GM12865 (cell line): ENCODE measurements at places on chromosomes 5 and 9.
A peak's percentile ranks its signal among the peaks of the same experiment; 100 is the strongest.

DNA sequence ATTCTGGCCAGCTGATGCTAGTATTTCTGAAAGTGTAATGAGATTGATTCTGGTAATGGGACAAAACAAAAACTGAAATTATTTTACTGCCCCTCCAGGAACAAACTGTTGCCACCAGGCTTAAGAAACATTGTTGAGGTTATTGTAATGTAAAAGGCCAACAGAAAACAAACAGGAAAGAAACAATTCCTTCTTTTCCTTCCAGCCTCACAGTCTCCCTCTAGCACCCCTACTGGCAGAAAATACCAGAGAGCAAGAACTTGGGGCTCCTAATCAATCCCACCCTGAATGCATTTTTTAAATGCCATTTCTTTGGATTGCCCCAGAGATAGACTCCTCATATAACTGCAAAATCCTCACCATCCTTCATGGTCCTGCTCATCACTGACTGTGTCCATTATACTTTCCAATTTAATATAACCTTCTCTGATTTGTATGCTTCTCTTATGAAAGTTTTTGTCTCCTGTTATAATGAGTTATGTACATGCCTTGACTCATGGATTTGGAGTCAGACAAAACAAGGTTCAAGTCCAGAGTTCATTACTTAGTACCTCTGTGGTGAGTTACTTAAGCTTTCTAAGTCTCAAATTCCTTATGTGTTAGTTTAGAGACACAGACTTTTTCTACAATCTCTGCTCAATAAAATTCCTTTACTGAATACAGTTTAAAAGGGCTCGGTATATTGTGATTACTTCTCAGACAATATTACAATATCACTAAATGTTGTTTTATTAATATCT lies 157.9 kb upstream of the FBN2 start:
- DNase-seq = no peak

GRCh38 chr5:69167493-69167855 lies 524 bp downstream of the CCNB1 start:
- DNase-seq = peak; percentile 28

DNA sequence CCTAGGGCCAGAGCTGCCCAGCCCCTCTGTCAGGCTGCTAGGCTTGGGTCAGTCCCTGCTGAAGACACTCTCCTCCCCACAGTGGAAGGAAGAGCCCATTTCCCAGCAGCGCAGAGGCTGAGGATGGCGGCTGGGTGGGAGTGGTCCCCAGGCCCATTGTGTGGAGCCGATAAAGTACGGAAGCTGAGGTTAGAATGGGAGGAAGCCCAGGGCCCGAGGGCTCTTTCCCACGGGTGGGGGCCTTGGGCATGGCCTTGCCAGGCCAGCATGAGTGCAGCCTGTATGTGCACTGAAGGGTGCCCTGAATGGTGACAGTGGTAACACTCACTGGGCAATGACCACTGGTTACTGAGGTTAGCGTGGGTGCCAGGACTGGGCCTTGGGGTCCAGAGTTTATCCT lies 125.9 kb downstream of the RGS3 start:
- DNase-seq = no peak

DNA sequence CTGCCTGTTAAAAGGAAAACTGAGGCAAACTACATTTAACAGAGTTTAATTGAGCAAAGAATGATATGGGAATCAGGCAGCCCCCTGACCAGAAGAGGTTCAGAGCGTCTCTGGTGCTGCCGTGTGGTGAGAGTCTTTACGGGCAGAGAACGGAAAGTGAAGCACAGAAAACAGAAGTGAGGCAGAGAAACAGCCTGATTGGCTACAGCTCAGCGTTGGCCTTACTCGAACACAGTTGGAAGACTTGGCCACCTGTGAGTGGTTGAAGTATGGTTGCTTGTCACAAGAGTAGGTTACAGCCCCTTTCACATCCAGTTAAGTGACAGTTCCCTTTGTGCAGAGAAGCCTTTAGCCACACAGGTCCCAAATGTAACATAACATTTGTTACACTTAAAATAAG lies 16.9 kb upstream of the FBP1 start:
- peak; percentile 88 for DNase-seq

DNA sequence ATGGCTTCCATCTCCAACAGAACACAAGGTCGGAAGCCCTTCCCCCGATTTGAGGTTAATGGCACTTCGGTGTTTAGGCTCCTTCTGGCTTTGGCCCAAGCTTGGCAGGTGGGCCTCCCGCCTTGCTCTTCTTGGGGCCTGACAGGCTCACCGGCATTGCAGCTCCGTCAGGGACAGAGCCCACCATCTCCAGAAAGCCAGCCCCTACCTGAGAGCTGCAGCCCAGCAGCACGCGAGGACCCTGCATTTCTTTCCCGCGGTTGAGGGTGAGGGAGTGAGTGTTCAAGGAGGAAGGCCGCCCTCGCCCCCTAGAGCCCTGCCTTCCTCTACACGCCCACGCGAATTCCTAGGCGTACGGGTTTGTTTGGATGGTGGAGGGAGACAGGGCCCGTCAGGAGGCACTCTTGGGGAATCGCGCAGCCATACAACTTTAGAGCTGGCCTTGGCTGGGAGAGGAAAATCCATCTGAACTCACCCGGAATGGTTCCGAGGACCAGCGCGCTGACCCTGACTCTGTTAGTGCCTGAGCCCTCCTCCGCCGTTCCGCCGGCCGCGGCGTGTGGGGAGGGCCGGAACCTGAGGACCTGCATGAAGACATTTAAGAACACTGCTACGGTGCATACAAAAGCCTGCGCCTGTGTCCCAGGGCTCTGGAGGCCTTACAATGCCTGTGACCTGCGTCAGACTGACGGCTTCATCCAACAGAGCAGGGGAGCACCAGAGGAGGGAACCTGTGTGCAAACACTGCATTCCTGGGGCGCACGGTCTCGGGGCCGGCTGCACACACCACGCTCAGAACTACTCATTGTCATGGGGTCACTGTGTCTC lies 73.8 kb downstream of the MRPL36 start:
- DNase-seq = no peak

GRCh38 chr9:134724202-134724911 lies 82.8 kb downstream of the COL5A1 start:
- DNase-seq = no peak

- DNase-seq = no peak
Observed at GRCh38 chr5:120365656-120366446, 98.2 kb upstream of the PRR16 start.

DNA sequence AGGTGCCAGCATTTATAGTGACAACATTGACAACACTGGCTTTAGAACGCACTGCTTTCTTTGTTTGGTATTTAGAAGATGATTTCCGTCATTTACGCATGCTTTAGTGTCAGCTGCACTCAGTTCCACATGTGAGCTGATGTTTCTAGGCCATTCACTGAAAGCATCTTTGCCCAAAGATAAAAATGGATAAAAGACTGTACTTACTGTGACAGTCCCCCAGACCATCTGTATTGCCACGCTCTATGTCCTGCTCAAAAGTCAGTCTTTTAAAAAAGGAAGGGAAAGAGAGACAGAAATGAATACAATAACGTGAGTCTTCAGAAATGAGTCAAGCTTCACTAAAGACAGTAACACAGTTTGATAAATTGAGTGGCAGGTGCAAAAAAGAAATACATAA lies 99.3 kb downstream of the SEMA6A start:
- DNase-seq = no peak

GRCh38 chr5:68406767-68407241 lies 191.2 kb downstream of the PIK3R1 start:
- DNase-seq = peak; percentile 69

DNA sequence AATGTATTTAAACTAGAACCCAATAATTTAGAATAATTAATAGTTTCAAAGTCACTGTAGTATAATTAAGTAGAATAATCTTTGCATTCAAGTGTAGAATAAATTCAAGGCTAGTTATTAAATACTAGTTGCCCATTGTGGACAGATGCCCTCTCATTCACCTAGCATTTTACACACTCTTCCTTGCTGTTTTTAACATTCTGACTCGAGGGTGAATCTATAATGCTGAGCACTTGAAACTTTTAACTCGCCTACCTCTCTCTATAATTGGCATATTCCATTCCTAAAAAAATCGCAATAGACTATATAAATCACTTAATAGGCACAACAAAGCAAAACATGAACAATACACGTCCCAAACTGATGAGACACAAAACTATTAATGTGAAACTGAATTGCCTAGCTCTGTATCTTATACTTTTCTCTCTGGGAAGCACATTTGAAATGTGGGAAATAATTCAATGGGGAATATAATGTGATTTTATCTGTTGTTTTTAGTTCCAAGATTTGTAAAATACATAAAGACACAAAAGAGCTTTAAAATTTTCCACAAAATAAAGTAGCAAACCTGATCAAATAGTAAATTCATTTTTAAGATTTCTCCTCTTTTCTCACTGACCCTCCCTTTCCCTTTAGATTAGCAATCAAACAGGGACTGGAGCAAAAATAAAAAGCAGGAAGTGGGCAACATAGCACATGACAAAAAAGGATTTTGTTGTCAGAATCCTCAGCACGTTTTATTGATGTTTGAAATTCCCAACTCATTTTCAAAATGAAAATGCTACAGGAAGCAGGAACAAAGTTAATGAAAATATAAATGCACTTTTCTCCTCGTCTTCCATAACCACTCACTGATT lies 295.6 kb downstream of the PDE4D start:
- DNase-seq = no peak

DNA sequence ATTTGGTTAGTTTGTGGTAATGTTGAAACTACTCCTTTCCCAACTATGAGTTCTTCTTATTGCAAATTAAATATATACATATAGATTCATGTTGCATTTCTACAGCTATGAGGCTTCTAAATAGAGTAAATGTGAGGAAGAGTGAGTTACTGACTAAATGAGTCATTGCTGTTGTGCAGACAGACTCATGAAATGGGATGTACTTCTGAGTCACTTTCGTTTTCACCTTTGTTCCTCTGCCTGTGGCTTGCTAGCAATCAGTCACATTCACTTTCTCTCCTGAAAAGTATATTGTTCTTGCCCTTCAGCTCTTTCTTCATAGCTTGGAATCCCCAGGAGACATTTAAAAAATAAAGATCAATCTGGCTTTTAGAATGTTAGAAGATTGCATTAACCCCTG lies 295.5 kb upstream of the SMC2 start:
- peak; percentile 70 for DNase-seq

GRCh38 chr5:35229076-35230037 lies 930 bp downstream of the PRLR start:
- peak; percentile 50 for DNase-seq

DNA sequence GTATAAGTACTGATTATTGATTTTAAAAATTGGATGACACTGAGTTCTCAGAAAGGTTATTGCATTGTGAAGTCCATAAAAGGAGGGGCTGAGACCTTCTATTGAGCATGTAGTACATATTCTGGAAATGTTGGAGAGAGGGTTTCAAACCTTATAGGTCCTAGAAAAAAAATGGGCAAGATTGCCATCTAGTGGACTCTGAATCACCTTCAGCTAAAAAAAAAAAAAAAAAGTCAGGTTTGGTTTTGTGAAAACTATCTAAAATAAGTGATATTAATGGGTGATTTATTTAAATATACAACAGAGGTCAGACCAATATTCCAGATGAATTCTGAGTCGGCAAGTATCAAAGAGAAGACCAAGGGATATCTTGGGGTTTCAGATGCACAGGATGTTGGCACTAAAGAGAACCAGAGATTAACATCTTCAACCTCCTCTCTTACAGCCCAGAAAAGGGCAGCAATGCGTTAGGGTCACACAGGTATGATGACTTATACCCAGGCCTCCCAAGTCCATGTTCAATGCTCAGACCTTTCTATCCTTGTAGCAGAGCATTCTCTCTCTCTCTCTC lies 109.8 kb upstream of the NMUR2 start:
- DNase-seq = peak; percentile 23

- no peak for DNase-seq
Observed at GRCh38 chr9:129071526-129072126, 9.3 kb upstream of the DOLPP1 start.

DNA sequence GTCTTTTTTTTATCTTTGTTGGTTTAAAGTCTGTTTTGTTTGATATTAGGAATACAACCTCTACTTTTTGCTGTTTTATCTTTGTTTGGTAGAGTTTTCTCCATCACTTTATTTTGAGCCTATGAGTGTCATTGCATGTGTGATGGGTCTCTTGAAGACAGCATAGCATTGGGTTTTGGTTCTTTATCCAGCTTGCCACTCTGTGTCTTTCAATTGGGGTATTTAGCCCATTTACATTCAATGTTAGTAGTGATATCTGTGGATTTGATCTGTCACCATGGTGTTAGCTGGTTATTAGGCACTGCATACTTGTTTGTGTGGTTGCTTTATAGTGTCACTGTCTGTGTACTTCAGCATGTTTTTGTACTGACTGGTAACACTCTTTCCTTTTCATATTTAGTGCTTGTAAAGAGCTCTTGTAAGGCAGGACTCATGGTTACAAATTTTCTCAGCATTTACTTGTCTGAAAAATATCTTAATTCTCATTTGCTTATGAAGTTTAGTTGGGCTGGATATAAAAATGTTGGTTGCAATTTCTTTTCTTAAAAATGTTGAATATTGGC lies 845.5 kb downstream of the TLE4 start:
- DNase-seq = no peak

- no peak for DNase-seq
Observed at GRCh38 chr5:78719504-78720219, 71.1 kb upstream of the LHFPL2 start.

- no peak for DNase-seq
Observed at GRCh38 chr5:139660105-139660922, 12.2 kb downstream of the CXXC5 start.

DNA sequence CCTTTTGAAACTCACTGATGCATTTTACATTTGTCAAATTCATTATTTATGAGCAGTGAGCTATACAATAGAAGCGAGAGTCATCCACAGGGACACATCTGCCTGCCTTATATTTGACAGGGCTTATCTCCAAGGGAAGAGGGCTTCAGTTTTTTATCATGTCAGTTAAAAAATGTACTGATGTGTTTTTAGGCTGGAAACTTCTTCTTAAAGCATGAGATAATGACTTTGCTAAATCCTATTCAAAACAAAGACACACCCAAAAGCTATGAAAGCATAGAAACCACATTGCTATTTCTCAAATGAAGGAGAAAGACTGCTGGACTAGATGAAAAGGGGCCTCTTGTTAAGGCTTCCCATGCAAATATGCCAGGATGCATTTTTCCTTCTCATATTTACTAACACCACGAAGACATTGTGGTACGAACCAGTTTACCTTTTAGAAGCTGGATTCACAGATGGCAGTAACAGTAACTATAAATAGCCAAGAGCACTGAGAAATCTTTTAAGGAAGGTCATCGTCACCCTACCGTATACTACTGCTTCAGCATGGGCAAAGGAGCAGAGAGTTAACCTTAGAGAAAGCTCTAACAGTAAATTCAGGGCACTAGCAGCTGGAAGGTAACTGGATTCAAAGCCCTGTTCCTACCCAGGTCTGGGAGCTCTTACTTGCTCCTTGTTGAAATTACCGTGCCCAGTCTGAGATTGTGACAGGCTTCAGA lies 86.3 kb upstream of the IFNK start:
- no peak for DNase-seq
